ENCODE measurements at places on chromosomes 3 and 15. TPM values are rescaled to one million over a fixed set of nuclear protein-coding genes. Genes with fewer than 3 reads are reported as not detected.

PEX5L gene
- polyA plus RNA-seq: 0.31 TPM

AADACL2 gene
- polyA plus RNA-seq: not detected

FAM107A gene
- polyA plus RNA-seq: 4.0 TPM

DNA sequence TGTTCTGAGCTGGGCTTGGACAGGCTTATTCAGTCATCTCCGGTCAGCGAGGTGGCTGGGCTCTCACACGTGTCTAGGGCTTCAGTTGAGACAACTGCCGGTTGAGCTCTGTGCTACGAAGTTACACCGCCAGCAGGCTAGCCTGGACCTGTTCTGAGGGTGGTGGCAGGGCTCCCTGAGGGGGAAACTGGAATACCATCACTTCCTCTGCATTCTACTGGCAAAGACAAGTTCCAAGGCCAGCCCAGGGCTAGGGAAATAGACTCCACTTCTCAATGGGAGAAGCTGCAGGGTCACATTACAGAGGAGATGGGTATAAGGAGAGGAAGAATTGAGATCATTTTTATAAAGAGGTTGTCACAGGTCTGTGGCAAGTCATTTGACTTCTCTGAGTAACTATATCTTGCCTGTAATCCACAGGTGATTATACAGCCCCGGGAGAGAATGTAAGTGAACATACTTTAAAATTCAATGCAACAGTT lies 106.8 kb upstream of the IL12A start:
- DNase-seq: no peak

DNA sequence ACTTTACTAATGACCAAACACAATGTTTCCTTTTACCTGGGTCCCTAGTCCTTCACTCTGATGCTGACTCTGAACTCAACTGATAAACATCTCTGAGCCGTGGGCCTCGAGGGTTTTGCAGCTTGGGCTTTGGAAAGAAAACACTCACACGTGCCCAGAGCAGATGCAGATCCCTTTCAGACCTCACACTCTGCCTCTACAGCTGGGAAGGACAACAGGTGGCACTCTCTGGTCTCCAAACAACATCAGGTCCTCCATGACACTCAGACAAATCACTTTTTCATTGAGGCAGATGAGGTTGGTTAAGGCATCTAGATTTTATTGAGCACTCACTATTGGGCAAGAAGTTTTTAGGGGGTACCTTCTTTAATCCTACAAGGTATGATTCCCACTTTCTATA lies 64.7 kb upstream of the NTRK3 start:
- DNase-seq: no peak

DNA sequence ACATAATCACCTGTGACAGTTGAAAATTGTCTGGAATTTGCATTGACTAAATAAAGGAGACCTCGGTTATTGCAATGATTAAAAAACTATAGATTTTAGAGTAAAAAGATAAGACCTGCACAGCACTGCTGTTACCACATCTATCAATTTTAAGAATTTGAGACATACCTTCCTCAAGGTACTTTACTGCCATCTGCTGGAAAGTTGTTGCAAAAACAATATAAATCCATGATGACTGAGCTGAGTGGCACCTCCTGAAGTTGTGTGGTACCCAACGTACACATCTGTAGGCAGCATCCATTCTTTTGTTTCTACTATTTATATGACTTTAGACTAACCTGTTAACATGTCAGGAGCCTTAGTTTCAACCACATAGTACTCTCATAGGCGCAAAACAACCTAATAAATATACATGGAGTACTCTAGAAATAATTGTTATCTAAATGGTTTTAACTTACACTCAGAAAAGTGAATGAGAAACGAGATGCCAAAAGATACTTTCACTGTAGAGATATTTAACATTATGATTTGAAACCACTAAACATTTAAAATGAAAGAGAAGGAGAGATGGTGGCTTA lies 106.7 kb downstream of the GHSR start:
- DNase-seq: peak; percentile 21

- DNase-seq: no peak
Observed at GRCh38 chr15:36502509-36502908, 76.9 kb upstream of the CDIN1 start.

DNA sequence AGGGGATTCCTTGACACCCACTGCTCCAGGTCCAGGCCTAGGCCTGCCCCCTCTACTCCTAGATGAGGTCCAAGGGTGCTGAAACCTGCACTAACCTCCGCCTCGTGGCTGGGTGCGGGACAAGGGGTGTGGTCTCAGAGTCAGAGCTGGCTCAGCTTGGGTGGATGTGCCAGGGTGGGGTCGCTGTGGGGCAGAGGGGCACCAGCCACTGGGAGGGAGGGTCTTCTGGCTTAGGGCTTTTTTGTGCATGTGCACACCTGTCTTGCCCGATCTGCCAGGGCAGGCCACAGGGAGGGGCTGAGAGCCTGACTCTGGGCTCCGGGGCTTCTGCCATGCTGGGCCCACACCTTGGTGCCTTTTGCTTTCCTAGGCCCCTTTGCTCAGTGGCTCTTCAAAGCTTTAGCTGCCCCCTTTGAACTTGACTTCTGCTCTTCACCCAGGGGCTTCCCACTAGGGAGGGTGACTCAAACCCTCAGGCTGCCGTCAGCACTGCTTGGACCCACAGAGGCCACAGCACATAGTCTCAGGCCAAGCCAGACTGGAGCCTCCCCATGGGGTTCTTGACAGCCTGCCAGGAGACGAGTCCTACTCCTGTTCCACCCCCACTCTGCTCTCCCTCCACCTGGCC lies 73.0 kb downstream of the KLF13 start:
- no peak for DNase-seq

DNA sequence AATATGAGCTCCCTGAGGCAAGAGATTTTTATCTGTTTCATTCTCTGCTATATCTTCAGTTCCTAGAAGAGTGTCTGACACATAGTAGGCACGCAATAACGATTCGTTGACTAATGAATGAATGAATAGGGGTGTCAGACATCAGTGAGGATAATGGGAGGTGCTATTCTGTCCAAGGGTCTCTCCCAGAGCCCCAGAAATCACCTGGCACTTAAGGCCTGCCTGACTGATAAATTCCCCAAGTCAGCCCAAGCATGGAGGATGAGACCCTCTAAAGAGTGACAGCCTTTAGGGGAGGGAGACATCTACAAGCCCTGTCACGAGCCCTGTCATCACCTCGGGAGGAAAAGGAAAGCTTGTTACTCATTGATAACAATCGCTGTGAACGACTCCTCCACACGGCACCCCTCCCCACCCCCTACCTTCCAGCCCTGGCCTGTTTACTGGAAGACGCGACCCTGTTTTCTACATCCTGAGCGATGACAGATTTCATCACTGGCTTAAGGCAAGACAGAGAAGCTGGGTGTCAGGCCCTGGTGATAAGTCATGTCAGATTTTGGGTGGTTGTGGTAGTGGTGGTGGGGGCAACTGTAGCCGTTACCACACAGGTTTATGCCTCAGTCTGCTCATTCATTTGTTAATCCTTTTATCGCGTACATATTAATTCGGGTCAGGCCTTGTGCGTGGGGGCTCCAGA lies 23.1 kb downstream of the BHLHE40 start:
- no peak for DNase-seq

DNA sequence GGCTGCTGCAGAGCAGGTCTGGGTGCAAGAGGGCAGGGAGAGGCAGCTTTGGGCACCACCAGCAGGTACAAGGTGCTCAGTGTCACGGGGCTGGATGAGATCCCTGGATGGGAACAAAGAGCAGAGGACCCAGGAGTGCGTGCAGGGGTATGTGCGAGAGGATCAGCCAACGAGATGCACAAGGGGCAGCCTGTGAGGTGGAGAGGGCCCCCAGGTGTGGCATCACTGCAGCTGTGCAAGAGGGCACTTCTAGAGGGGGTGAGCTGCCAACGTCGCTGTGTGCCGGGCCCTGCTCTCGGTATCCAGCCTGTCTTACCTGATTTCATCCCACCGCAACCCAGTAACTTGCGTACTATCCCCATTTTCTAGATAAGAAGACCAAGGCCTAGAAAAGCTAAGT lies 67.3 kb upstream of the SNRPA1 start:
- DNase-seq: no peak

DNA sequence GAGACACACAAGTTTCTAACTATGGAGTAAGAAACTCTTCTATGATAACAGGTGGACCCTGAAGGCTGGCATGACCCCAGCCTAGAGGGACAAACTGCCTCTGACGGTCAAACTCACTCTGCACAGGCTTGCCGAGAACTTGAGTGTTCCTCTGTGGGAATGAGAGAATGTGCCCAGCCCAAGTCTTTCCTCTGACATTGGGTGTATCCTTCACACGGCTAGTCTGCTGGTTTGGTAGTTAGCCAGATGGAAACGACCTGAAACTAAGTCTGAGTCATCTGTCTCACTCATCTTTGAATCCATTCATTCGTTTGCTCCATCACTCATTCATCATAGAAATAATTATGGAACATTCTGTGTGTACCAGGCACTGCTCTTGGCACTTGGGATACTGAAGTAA lies 198.4 kb downstream of the ATP10A start:
- DNase-seq: no peak

- DNase-seq: no peak
Observed at GRCh38 chr3:14946236-14946635, 1.1 kb upstream of the NR2C2 start.

DNA sequence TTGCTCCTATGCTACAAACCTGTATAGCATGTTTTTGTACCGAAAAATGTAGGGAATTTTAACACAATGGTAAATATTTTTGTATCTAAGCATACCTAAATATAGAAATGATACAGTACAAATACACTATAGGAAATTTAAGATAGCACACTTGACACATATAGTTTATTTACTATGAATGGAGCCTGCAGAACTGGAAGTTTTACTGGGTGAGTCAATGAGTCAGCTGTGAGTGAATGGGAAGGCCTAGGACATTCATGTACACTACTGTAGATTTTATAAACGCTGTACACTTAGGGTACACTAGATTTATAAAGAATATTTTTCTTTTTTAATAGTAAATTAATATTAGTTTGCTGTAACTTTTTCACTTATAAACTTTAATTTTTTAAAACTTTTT lies 707.7 kb upstream of the EPHA6 start:
- DNase-seq: no peak

- peak; percentile 92 for DNase-seq
Observed at GRCh38 chr15:92917598-92918407, 17.7 kb downstream of the CHD2 start.

DNA sequence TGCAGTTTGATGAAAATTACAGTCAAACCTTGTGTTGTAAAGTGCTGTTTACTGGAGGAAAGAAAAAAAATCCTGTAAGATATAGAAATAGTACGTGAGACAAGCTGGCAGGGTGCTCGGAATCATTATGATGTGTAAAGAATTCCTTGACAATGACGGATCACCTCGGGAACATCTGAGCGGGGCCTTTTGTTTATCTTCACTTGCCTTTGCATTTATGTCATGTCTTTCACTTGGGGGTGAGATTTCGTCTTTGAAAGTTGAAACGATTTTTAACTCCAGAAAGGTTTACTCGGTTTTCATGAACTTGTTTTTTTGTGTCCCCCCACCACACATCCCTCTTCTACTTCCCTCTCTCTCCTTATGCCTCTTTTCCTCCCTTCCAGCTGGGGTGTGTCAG lies 128.3 kb upstream of the VEPH1 start:
- peak; percentile 38 for DNase-seq

GRCh38 chr15:29050870-29051269 lies 165.1 kb downstream of the APBA2 start:
- DNase-seq: no peak

- no peak for DNase-seq
Observed at GRCh38 chr3:25854214-25854613, 64.3 kb downstream of the OXSM start.

DNA sequence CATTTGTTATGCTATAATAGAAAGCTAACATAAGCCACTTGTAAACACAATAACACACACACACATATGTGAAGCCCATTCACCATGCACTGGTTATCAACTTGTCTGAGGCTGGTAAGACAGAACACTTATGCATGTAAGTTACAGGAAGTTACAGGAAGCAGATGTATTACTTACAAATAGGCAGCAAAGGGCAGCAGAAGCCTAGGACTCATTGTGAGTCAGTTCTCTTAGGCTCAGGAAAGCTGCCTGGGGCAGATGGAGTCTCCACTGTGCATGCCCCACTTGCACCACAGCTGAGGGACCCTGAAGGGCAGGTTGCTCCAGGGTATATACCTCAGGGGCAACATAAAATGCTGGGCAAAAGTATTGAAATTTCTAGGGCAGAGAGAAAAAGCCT lies 748.8 kb upstream of the CCDC54 start:
- no peak for DNase-seq

GRCh38 chr15:40160021-40160420 lies 848 bp upstream of the BUB1B start:
- DNase-seq: no peak

- DNase-seq: no peak
Observed at GRCh38 chr15:80915472-80915871, 74.1 kb downstream of the MESD start.
